ENCODE measurements at places on chromosomes 6 and 20.
A peak's percentile ranks its signal among the peaks of the same experiment; 100 is the strongest.

- DNase-seq: no peak
Measured at GRCh38 chr20:20405623-20406022, 37.7 kb downstream of the INSM1 start.

DNA sequence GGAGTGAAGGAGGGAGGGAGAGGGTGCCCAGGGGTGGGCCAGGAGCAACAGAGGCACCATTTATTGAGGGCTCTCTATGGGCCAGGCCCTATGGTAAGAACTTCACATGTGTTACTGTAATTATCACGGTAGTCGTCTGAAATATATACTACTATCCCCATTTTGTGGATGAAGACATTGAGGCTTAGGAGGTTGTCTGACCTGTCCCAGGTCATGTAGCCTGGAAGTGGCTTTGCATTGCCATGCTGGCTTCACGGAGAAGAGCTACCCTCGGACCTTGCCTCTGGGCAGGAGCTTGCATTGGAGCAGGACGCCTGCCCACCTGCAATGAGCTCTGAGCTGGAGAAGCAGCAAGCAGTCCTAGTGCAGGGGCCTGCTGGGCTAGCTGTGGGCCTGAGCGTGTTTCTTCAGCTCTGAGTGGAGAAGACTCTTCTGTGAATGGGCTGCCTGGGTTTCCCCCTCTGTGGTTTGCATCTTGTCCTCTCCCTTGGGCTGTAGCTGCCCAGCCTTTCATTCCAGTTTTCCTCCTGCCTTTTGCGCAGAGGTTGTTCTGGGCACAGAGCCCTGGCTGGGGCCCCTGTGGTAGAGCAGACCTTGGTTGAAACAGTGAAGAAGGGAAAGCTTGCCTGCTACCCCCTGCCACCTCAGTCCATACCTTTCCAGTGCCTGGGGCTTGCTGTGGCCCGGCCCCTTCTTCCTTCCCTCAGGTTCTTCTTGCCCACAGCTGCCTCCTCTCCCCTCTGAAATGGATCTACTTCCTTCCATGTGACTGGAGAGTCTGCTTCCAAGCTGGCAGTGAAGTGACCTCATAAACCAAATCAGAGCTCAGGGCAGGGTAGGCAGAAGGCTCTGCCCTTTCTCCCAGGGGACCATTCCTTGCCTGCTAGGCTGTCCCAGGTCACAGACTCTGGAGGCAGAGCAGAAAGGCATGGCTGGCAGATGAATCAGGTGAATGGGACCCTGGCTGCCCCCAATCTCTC, 24.1 kb upstream of the SRF start:
- DNase-seq: no peak

DNA sequence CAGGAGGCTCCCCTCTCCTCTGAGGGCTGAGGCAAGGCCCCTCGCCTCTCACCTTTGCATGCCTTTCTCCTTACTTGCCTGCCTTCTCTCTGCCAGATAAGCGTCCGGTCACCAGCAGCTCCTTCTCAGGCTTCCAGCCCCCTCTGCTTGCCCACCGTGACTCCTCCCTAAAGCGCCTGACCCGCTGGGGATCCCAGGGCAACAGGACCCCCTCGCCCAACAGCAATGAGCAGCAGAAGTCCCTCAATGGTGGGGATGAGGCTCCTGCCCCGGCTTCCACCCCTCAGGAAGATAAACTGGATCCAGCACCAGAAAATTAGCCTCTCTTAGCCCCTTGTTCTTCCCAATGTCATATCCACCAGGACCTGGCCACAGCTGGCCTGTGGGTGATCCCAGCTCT, 21.3 kb upstream of the PPARD start:
- peak; percentile 22 for DNase-seq

DNA sequence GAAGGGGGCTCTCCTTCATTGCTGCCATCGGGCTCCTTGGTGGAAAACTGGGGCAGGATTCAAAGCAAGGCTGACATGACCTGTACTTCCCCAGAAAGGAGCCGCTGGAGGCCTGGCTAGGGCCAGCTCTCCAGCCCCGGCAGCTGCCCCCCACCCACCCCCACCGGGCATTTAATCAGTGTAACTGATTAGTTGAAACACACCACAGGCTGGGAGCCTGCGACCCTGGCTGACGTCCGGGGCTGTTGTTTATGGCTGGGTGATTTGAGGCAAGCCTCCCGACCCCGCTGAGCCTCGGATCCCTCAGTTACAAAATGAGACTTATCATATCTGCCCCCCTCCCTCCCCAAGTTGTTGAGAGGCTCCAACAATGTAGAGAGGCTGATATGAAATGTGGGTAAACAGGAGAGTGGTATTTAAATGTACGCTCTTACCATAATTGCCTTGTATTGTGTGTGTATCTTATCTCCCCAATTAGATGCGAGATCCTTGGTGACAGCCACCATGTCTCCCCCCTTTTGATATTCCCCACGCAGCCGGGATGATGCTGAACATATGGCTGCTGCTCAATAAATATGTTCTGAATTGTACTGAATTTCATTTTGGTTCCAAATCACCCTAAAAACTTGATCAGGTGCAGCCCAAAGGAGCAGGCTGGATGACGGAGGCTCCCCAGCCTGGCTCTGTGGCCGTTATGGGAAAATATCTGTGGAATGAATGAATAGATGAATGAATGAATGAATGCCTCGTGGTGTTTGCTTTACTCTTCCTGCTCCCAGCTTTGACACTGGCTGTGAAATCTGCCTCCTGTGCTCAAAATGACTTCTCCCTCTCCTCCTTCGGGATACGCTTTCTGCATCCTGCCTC, 31.8 kb upstream of the APCDD1L start:
- DNase-seq: peak; percentile 7

DNA sequence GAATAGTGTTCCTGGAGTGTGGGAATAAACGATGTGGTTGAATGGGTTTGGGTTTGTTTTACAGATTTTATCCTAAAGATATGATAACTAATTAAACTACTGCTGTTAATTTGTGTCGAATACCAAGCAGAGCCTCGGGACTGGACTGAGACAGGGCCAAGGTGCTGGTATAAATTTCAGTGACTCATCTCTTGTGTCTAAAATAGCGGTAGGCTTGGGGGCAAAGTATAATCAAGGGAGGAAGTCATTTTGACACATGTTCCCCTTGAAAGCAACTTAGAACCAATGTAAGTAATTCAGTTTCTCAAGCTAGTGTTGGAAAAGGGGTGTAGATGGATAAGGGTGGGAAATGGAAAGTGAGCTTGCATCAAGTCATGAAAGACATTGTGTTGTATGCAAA, 108.4 kb downstream of the PLCB4 start:
- no peak for DNase-seq

GRCh38 chr6:61901748-61902147, 384.3 kb downstream of the KHDRBS2 start:
- no peak for DNase-seq

DNA sequence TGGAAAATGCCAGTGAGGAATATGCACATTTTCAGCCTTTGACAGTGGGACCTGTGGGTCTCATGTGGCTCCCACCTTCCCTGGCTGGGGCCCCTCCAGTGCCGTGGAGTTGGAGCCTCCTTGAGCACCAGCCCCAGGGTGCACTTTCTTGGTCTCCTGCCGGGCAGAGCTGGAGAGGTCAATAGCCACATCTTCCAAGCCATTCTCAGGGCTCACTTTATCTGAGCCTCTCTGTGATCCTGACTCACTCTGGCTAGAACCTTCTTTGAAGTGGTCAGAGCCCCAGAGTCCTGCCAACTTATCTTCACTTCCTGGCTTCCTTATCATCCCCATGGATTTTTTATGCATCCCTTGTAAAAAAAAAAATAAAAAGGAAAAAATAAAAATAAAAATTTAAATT, 5.7 kb downstream of the VSX1 start:
- no peak for DNase-seq

DNA sequence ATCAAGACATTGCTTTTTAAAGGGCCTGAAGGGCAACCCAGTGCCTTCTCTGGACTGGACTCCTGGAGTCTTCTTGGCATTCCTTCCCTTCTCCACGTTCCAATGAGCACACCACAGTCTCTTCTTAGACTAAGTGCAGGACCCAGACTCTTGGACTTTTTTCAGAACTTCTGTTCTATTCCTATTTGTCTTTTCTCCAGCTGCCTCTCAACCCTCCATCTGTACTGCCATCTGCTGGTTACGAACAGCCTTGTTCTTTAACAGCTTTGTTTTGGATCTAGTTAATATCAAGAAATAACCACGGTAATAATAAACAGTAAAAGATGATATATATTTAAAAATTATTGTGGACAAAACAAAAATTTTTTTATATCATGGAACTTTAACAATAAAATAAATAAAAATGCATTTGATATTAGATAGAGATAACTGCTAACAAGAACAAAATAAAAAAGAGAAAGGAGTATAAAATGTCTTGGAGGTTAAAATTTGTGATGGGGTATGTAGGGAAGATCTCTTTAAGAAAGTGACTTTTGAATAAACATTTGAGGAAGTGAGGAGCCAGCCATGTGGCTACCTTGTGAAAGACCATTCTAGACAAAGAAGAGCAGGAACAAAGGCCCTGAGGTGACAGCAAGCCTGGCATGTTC, 105.1 kb upstream of the HCRTR2 start:
- peak; percentile 30 for DNase-seq

DNA sequence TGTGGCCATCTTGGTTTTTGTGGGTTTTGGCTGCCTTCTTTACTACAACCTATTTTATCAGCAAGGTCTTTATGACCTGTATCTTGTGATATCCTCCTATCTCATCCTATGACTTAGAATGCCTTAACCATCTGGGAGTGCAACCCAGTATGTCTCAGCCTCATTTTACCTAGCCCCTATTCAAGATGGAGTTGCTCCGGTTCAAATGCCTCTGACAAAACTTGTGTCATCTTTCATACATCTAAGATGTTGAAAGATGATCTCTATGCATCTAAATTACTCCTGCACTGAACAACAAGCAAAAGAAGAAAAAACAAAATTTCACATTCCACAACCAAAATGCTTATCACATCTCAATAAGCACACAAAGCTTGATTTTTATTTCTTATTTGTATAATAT, 129.5 kb upstream of the CNR1 start:
- DNase-seq: no peak

DNA sequence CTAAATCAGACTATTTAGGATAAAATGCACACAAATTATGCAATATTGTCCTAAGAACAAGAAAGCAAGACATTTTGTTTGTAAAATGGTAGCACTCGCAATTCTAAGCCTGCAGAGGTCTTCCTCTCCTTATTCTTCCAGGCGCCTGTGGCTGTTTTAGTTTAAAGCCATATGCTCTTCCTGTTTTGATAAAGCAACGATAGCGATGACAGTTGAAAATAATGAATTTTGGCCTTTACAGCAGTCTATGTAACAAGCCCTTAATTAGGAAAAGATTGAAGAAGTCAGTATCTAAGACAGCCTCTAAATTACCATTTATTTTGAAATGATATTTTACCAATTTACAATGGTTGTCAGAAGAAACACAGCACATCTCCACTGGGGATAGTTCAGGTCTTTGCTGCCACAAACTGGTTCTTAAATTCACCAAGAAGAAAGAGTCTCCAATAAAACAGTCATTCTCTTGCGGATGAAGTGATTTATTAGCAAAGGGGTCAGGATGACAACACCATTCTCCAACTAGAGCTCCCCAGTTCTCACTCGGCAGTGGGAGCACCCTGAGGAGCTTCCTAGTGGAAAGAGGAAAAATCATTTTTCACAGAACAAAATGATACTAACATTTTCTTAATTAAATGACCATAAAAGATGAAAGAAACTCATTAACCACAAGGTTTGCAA, 21.4 kb downstream of the UBE3D start:
- DNase-seq: no peak

- DNase-seq: no peak
Measured at GRCh38 chr6:12245360-12245759, 44.8 kb upstream of the EDN1 start.

All from H9 (cell line).